ENCODE measurements at places on chromosomes 2 and 18.

GRCh38 chr18:44876755-44877154 is 196.1 kb downstream of the SETBP1 start:
- no peak for DNase-seq

- no peak for DNase-seq
These were observed 334.6 kb downstream of the SLC4A3 start for GRCh38 chr2:219961947-219962498.

DNA sequence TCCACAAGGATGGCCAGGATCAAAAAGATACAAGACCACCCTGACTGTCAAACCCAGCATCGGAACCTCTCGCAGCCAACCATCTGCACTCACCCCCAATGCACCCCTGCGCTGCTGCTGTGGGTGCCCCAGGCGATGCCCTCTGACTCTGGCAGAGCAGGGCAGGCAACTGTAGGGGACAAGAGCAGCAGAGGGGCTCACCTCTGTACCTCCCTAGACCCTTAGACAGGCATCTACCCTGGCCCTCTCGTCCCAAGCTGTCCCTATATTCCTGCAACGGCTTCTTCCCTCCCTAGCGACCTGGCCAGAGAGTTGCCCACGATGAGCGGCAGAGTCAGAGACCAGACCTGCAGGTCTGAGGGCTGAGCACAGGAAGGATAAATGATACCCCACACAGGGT is 128.2 kb downstream of the HDAC4 start:
- no peak for DNase-seq

DNA sequence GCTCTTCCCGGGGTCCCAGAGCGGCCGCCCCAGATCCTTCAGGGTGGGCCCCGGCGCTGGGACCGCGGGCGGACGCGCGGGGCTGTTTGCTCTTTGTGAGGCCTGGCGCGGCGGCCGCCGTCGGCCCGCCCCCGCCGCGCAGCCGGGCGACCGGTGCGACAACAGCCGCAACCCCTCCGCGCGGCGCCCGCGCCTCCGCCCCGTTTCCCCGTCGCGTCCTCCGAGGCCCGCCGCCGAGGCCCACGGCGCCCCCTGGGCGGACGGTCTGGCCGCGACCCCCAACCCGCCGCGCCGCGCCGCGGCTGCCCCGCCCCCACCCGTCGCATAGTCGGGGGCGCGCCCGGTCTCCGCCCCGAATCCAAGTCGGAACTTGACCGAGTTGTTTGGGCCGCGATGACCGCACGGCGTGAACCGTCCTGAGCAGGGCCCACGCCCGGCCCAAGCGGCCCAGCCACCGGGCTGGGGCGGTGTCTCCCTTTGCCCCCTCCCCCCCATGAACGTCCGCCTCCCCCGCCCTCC is 448 bp downstream of the YPEL5 start:
- DNase-seq, result peak; percentile 3

GRCh38 chr2:32558492-32558891 is 69.4 kb upstream of the TTC27 start:
- DNase-seq, result no peak

DNA sequence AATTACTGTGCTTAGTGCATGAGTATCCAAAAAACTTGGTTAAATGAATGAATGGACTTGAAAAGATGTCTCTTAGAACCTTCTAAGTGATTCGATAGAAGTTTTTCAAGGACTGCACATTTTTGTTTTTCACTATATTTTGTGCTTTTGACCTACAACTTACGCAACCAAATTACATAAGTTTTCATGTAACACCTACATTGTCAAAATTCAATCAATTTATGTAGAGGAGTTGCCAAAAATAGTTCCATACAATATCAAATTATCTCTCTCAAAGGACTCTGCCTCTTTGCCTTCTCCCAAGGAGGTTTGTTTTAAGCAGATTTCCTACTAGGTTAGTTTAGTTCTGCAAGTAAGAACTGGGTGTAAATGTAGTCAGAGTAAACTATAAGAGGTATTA is 10.3 kb downstream of the MARCHF7 start:
- no peak for DNase-seq

- DNase-seq, result peak; percentile 52
These were observed 46.1 kb upstream of the PLB1 start for GRCh38 chr2:28449488-28450395.

- no peak for DNase-seq
These were observed 180.8 kb downstream of the SLC8A1 start for GRCh38 chr2:40271094-40271493.

DNA sequence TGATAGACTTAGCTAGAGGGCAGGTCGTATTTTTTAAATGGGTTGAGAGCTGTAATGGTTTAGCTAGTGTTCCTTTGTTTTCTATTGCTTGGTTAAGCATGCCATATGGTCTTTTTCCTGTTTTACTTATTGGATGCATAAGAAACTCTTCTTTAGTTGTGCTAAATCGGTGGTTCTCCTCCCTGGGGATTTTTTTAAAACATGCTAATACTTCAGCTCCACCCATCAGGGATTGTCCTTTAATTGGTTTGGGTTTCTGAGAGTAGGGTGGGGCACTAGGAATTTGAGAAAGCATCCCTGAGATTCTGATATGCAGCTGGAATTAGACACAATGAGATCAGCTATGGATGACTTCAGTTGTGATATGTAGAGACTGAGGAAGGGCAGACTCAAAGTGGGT is 497.2 kb downstream of the THSD7B start:
- no peak for DNase-seq

GRCh38 chr18:58484989-58485981 is 143.6 kb downstream of the ALPK2 start:
- DNase-seq, result no peak

GRCh38 chr18:48161191-48161910 is 230.9 kb upstream of the SMAD2 start:
- DNase-seq, result peak; percentile 48

- no peak for DNase-seq
These were observed 62.1 kb downstream of the C18orf63 start for GRCh38 chr18:74377776-74378175.

GRCh38 chr18:59033359-59033758 is 106.3 kb upstream of the SEC11C start:
- DNase-seq, result no peak

DNA sequence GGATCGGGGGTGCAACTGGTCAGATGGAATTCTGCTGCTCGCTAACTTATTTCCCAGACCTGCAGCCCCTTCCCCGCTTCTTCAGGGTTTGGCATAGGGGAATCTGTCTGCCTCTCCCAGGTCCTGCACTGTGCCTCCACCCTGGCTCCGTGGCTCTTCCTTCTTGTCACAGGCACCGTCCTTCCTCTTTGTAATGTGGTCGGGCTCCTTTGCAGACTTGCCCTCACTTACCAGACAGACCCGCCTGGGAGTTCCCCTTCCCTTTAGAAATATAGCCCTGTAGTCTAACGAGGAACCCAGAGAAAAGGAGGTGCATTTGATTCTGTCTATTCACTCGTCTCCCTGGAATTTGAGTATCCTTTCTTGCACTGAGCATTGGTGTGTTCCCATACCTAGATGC is 63.9 kb upstream of the PAX8 start:
- no peak for DNase-seq

Measured in stimulated activated CD4-positive, alpha-beta T cell treated with anti-CD3 and anti-CD28 coated beads, Interleukin-1b, Interleukin-23, amount 100 ng/mL, for 24 hours (primary cell).